ENCODE measurements at places on chromosomes 13 and 19. TPM values are rescaled to one million over a fixed set of nuclear protein-coding genes. Genes with fewer than 3 reads are reported as not detected.

- DNase-seq: no peak
Measured at GRCh38 chr13:83470133-83470797, 412.0 kb downstream of the SLITRK1 start.

DNA sequence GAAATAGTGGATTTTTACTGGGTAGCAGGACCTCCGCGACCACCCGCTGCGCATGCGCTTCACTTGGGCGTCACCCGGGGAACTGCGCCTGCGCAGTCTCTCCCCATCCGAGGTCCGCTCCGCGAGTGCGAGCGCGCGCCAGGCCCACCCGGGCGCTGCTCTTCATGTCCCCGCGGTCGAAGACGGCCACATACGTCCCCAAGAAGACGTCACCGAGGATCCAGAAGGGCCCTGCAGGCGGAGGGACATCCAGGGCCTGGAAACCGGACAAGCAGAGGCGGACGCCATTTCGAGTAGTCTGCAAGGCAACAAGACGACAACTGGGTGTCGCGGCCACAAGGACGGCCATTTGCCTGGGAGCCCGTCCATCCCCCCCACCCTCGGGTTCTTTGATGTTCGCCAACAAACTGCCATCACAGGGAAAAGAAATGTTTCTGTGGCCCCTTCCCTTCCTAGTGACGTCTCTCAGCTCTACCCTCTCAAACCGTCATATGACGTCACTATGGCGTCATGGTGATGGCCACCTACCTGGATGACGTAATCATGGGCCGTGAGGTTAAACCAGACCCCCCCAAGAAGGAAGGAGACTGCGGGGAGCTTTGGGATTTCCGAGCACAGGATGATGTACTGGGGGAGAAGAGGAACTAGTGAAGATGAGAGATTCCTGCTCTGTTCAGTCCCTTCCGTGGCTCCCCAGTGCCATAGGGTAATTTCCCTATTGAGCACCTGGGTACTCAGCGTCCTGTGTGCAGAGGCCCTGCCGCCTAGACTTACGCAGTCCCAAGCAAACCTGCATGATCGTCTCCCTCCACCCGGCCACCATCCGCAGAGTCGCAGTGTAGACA, 6.7 kb downstream of the NAPSA start:
- peak; percentile 61 for DNase-seq

GRCh38 chr13:28044608-28045007, 55.8 kb downstream of the FLT3 start:
- DNase-seq: no peak

- no peak for DNase-seq
Measured at GRCh38 chr13:97275776-97276501, 53.8 kb downstream of the MBNL2 start.

GRCh38 chr19:24046550-24046949, 40.4 kb upstream of the ZNF254 start:
- no peak for DNase-seq

- DNase-seq: no peak
Measured at GRCh38 chr19:56885173-56885985, 44.9 kb upstream of the PEG3 start.

DNA sequence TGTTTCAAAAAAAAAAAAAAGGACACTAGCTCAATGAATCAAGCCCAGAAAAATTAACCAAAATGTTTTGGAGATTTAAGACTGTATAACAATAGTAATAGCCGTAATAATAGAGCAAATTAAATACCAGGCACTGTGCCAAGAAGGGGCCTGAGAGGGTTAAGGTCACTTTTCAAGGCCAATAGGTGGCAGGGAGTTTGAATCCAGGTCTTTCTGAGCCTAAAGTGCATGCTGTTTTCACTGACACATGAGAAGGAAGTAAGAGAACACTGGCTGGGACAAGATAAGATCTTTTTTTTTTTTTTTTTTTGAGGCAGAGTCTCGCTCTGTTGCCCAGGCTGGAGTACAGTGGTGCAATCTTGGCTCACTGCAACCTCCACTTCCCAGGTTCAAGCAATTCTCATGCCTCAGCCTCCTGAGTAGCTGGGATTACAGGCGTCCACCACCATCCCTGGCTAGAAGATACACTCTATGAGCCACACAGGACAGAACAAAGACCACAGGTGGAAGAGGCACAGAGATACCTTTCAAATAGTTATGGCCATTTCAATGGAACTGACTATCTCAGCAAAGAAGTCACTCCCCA, 7.7 kb downstream of the FFAR2 start:
- no peak for DNase-seq

DNA sequence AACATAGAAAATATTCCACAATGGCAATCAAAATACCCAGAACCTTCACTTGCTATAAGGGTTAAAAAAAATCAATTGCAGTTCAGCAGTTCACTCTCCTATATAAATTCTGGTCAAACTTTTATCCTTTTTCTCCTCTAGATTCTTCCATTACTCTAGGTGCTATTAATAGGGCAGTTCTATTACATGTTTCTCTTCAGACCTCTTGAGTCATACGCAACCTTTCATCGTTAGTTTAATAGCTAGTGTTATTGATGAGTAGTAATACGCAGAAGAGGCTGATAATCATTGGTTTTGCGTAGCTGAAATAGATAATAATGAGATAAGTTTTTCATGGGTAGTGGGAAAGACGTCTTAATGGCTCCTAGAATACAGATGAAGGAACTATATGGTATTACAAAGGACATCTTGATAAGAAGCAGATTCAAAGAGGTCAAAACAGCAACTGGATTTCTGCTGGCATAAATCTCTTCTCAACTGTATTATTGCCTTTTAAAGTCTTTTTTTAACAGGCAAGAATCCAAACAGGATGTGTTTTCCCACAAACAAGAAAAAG, 118.3 kb upstream of the STARD13 start:
- no peak for DNase-seq

- DNase-seq: no peak
Measured at GRCh38 chr13:73018336-73018735, 40.5 kb upstream of the KLF5 start.

The TMEM272 gene
- total RNA-seq: 0.12 TPM

The FLT3 gene
- not detected for total RNA-seq

The CYP4F2 gene
- 7.0 TPM for total RNA-seq

The GARIN5A gene
- 4.4 TPM for total RNA-seq

The CD70 gene
- 0.57 TPM for total RNA-seq

The SELENOV gene
- not detected for total RNA-seq

The NFIC gene
- total RNA-seq: 42.0 TPM

The SIGLECL1 gene
- not detected for total RNA-seq

The CEACAM8 gene
- 0.85 TPM for total RNA-seq

Measured in colonic mucosa (tissue), 4 donors.